ENCODE measurements at places on chromosomes 3 and 15. TPM values are rescaled to one million over a fixed set of nuclear protein-coding genes. Genes with fewer than 3 reads are reported as not detected.

SLC22A13 gene
- total RNA-seq: 0.44 TPM

DNA sequence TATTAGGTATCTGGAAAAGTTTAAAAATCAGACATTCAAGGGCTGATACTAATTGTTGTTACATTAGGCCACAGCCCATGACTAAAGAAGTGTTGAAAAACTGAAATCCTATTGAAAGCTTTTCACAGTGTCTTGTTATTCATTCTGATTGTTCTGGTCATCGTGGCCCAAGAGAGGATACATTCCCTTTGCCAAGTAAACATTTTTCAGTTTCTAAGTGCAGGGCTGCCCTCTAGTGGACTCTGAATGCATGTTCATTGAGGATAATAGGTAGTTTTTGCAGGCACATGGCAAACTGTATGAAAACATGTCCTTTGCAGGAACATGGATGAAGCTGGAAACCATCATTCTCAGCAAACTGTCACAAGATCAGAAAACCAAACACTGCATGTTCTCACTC, 181.1 kb downstream of the MYRIP start:
- no peak for DNase-seq

TEX55 gene
- not detected for total RNA-seq

CTDSPL gene
- 124 TPM for total RNA-seq

ITIH1 gene
- total RNA-seq: not detected

DNA sequence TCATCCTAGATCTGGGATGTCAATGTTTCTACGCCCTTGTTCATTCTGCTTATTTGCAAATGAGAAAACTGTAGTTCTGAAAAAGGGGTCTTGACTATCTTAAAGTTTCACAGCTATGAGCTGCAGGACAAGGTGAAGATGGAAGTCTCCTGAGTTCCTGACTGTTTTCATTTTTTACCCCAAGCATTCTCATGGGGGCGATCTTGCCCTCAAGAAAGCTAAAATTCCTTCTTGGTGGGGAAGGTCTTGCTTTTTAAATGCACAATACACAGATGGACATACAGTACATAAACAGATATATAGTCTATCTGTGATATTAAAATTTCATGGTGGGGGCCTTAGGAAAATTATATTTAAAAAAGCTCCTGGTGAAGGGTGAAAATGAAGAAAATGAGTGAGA, 32.4 kb downstream of the MASP1 start:
- no peak for DNase-seq

OR5K4 gene
- not detected for total RNA-seq

DNA sequence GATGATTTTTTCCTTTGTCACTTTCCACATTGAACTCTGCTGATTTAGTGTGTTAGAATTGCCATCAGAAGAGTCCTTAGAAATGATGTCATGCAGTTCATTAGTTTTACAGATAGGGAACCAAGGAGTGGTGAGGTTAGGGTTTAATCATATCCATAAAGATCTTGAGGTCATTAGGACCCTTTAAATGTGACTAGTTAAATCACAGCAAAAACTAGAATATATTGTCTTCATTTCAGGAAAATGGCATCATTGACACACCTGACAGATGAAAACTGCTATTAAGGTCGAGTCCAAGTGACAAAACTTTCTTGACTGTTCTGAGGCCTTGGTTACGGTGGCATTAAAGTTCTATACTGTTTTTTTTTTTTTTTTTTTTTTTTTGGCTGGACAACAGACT, 50.5 kb downstream of the MBNL1 start:
- peak; percentile 26 for DNase-seq

DNA sequence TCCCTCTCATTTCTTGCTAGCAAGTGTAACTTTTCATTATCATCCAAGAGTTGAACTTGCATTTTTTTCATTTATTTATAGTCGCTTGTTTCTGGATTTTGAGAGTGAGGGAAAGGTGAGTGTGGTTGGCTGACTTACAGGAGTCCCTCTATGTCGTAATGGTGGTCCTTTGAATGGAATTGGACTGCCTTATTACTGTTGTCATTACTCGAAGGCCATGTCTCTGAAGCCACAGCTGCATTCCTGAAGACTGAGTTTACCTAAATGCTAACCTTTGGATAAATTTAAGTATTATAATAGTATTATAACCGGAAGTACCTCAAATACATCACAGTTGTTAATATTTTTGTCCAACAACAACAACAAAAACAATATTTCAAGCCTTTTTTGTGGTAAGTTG, 488.9 kb downstream of the GABRG3 start:
- no peak for DNase-seq

- no peak for DNase-seq
Observed at GRCh38 chr15:100189319-100189718, 152.5 kb downstream of the ADAMTS17 start.

DNA sequence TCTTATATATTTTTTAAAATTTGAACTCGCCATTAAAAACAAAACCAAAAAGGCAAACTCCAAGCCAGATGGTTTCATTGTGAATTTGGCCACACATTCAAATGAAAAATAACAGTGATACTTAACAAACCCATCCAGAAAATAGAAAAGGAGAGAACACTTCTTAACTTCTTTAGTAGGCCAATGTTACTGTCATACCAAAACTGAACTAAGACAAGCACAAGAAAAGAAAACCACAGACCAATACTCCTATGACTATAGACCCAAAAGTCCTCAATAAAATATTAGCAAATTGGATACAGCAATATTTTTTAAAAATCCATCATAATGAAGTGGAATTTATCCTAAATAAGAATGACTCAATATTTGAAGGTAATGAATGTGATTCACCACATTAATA, 73.5 kb upstream of the ALDH1A3 start:
- no peak for DNase-seq

DNA sequence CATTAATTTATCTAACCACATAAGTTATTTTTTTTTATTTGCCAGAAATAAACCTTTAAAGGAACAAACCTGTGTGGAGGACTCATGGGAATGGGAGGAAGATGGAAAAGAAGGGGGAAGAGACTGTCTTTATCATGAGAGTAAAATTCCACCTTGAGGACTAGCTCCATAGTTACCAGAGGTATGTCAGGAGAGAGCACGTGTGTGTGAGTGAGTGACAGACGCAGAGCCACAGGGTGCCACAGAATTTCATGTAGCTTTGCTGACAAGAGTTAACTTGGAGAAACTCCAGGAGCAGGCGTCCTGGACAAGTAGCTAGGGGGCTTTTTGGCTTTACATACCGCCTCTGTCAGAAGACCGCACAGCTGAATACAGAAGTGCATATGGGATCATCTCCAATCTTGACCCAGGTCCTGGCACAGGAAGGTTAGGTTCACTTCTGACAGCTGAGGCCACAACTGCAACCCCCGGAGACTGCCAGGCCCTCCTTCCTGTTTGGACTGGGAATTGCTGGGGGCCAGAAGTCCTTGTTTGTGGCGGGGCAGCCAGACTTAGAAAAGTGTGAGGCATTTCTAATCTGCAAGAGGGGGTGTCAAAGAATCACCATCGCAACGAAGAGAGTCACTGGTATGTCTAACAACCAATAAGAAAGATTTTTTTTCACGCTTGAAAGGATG, 197.8 kb upstream of the TPM1 start:
- no peak for DNase-seq

- no peak for DNase-seq
Observed at GRCh38 chr15:85750319-85751290, 44.1 kb downstream of the KLHL25 start.

Measured in PC-9 (cell line).